ENCODE measurements at places on chromosomes 1 and 21.

DNA sequence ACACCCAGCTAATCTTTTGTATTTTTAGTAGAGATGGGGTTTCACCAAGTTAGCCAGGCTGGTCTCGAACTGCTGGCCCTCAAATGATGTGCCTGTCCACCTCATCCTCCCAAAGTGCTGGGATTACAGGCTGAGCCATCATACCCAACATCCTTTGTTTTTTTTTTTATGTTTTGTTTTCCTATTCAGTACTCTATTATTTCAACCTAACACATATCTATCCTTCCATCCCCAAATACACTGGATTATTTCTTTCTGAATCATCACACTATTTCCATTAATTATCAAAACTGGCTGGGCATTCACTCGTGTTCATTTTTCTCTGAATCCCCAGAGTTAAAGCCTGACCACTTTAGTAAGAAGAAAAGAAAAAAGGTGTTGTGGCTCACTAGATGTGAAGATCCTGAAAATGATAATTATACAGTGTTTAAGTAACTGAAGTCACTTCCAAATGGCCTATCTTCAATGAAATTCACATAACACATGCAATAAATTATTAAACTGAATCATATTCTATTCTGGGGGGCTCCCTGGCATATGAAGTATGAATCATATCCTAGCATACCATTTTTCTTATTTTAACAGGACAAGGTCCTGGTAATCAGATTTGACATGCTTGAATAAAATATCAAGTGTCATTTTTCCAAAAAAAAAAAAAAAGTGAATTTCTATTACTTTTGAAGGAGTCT lies 1754.2 kb downstream of the BRINP3 start:
- DNase-seq: no peak

DNA sequence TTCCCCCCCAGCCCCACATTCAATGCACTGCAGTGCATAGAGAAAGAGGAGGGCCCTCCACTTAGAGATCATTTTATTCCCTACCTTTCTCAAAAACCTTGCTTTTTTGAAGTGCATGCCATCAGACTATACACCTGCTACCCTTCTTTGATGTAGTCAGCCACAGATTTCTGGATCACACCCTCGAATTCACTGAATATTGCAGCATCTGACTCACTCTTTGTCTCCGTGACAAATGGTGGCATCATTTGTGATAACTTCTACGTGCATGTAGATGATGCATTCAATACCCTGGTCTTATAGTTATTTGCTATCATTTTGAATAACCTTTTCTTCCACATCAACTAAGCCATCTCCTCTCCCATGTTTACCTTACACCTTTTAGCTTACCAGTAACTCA lies 310.3 kb upstream of the SGIP1 start:
- no peak for DNase-seq

DNA sequence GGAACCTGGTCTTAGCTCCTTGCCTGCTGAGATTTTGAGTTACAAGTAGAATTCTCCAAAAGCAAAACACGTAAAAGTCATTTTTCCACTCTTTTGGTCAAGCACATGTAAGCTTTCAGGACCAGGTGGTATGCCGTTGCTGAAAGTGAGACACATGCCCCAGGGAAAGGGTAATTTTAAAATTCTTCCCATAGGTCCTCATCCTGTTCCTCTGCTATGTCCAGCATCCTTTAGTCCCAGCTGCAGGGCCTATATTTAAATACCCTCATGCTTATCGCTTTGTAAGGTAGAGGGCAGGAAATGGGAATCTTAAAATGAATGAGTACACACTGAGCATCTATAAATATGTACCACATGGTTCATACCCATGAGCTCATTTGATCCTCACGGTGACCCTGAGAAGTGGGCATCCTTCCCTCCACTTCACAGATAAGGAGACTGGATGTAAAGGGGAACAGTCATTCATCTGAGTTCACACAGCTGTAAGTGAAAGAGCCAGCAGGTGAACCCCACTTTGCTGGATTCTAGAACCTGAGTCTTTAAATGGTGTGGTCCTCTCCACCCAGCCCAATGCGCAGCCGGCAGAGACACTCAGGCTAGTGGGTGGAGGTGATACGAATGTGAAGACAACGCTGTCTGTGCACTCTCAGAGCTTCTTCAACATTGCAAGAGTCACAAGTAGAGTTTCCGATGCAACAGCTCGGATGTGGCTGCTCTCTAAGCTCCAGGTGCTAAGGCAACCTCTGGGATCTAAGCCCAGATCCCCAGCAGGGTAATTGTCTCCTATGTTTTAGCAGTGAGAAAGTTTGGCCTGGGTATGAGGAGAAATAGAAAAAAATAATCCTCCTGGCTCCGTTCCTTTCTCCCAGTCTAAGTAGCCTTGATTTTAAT lies 163.5 kb downstream of the PLXNA2 start:
- DNase-seq: no peak

DNA sequence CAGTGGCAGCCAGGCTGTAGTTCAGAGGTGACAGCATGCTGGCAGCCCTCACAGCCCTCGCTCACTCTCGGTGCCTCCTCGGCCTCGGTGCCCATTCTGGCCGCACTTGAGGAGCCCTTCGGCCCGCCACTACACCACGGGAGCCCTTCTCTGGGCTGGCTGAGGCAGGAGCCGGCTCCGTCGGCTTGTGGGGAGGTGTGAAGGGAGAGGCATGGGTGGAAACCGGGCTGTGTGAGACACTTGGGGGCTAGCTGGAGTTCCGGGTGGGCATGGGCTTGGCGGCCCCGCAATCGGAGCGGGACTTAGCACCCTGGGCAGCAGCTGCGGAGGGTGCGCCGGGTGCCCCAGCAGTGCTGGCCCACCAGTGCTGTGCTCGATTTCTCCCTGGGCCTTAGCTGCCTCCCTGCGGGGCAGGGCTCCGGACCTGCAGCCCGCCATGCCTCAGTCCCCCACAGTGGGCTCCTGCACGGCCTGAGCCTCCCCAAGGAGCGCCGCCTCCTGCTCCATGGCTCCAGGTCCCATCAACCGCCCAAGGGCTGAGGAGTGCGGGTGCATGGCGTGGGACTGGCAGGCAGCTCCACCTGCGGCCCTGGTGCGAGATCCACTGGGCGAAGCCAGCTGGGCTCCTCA lies 396.8 kb downstream of the FAM72C start:
- DNase-seq: no peak

- DNase-seq: no peak
These were observed 22.5 kb downstream of the SLC45A1 start for GRCh38 chr1:8340448-8340847.

DNA sequence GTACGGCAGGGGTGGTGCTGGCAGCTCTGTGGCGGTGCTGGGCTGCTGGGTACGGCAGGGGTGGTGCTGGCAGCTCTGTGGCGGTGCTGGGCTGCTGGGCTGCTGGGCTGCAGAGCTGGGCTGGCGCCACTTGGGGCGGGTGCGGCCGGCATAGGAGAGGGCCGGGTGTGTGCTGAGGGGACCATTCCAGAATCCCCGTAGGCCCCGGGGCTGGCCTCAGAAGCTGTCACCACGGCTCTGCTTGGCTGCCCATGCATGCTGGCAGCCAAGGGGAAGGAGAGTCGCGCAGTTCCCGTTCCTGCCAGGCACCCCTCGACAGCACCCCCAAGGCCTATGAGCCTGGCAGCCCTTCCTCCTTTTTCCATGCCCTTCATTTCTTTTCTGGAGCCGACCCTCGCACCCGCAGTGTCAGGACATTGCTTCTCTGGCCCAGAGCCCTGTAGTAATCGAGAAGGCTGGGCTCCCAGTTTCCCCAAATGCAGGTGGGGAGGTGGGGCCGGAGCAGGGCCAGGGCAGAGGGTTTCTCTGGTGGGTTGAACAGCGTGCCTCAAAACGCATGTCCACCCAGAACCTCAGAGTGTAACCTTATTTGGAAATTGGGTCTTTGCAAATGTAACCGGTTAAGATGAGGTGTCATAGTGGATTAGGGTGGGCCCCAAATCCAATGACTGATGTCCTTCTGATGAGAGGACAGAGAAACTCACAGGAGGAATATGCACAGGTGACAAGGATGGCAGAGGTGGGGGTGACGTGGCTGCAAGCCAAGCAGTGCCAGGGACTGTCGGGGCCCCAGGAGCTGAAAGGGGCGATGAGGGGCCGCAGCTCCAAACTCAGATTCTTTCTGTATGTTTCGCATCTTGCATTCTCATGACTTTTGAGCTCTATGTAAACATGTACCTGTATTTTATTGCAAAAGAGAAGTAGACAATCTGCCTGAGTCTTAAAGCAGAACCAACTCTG lies 71.0 kb upstream of the ACTRT2 start:
- DNase-seq: no peak

DNA sequence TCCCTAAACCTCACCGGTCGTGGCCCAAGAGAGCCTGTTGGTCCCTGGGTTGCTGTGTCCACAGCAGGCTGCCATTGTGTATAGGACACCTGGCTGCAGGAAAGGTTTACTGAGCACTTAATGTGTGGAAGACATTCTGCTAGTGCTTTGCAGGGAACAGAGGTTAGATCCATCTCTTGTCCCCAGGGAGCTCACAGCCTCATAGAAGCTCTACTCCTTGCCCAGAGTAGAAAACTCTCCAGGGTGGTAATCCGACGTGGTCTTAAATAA lies 16.9 kb upstream of the ALPL start:
- DNase-seq: no peak

DNA sequence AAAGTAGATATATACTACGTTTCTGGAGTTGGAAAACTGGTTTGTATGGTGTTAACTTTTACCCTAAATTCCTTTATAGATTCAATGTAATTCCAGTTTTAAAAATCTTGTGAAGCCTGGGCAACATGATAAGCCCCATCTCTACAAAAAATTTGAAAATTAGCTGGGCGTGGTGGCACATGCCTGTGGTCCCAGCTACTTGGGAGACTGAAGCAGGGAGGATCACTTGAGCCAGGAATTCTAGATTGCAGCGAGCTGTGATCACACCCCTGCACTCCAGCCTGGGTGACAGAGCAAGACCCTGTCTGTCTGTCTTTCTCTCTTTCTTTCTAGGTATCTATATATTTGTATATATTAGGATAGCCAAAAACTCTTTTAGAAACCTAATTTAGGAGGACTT lies 141.9 kb downstream of the CLEC20A start:
- DNase-seq: no peak

GRCh38 chr21:33789697-33790096 lies 125.9 kb downstream of the ATP5PO start:
- no peak for DNase-seq

DNA sequence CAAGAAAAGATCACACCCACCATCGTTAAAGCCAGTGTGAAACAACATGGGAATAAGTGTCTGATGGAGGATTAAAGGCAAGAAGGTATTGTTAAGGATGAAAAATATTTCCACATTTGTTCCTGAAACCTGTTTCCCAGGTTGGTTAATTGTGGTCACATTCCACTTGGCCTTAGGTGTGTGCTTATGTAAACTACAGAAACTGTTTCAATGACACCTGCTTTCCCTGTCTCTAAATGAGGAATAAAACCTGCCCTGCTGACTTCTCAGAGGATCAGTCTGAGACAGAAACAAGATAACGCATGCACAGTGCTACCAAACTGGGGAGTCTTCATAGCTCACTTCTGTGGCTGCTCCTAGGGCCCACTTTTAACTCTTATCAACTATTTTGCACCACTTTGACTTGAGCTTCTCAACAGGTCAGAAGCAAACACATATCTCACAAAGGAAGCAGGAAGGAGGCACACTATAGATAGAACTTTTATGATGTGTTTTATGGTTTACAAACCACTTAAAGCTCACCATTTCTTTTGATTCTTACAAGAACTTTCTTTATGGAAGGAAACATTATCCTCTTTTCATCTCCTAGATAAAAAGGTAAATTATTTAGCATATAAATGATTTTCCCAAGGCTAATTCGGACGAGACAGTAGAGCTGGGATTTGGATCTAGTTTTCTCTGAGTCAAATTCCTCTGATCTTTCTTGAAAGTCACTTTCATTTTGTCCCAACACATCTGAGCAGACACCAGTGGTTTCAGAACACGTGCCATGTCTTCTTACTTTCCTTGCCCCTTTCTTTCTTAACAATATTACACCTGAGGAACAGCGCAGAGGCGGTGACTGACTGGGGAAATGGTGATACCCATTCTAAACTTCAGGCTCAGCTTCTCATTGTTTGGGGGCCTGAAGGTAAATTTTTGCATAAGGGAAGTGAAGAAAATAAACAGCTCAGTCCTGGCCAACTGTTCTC lies 33.4 kb downstream of the CYP2J2 start:
- no peak for DNase-seq

Measured in putamen (tissue), 1 donor.